Smooth muscle cell of the umbilical artery (primary cell): ENCODE measurements at places on chromosomes 6 and 20. TPM values are rescaled to one million over a fixed set of nuclear protein-coding genes. Genes with fewer than 3 reads are reported as not detected.

The FAM184A gene
- total RNA-seq, result 0.18 and 0.89 TPM in 2 replicates

The NOX3 gene
- not detected in 2 replicates for total RNA-seq

The DNAAF9 gene
- 18.4 and 33.4 TPM in 2 replicates for total RNA-seq

The PXDC1 gene
- total RNA-seq, result 61.4 and 67.1 TPM in 2 replicates

The FILIP1 gene
- total RNA-seq, result 0.37 and 1.2 TPM in 2 replicates

The RIPOR3 gene
- 1.2 and 8.6 TPM in 2 replicates for total RNA-seq

The OLIG3 gene
- not detected in 2 replicates for total RNA-seq

The NFS1 gene
- total RNA-seq, result 21.4 and 39.4 TPM in 2 replicates
